ENCODE measurements at places on chromosomes 1 and 21. TPM values are rescaled to one million over a fixed set of nuclear protein-coding genes. Genes with fewer than 3 reads are reported as not detected.
A peak's percentile ranks its signal among the peaks of the same experiment; 100 is the strongest.

DNA sequence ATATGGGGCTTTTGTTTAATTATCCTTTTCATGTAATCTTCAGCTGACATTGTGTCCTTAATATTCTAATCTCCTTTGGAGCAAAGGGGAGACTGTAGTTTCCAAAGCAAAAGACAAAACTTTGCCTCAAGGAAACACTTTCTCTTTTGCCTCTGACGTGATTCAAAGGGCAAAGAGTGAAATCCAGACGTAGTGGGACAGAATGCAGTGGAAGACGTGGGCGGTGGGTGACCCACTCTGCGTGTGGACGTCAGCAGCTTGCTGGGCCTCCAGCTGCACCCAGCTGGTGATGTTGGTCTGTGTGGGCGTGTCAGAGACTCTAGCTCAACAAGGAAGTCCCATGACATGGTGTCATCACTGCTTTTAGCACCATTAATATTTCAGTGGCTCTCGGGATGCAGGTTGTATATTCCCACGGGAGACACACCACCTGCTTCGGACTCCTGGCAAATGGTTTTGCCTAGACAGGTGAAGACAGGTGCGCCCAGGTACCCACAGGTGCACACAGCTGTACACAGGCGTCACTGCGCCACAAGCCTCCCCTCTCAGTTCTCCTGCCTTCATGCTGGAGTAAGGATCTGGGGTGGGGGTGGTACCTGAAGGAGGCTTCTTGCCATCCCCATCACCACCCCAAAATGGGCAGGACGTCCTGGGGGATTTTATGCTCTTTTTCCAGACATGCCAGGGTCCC, 292.1 kb upstream of the VAMP3 start:
- no peak for DNase-seq

DNA sequence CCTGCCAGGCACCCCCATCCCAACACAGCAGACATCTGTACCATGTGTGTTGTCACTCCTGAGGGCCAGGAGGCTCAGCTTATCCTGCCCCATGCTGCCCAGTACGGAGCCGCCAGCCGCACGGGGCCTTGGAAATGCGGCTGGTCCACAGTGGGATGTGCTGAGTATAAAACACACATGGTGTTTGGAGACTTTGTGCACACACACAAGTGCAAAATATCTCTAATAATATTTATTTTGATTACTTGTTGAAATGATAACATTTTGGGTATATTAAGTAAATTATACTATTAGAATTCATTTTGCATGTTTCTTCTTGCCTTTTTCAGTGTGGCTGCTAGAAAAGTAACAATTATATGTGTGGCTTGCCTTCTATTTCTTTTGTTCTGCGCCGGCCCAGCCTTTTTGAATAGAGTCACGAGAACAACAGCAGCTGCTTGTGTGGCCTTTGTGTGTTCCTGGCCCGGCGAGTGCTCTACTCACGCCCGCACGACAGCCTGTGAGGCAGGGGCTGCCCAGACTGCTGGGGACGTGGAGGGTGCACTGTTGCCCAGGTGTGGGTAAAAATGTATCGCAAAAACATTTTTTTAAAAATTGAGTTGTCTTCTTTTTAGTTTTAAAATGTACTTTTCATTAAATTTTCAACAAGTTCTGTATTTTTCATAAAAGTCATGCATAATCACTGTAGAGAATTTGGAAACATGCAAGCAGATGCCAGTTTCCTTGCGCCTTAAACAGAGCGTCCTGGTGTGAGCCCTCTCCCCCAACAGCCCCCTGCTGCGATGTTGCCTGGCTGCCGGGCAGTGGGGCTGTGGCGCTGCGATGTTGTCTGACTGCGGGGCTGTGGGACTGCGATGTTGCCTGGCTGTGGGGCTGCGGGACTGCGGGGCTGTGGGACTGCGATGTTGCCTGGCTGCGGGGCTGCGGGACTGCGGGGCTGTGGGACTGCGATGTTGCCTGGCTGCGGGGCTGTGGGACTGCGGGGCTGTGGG, 35.5 kb downstream of the COQ8A start:
- no peak for DNase-seq

- DNase-seq: no peak
These were observed 8.0 kb upstream of the YBX1 start for GRCh38 chr1:42674214-42674613.

GRCh38 chr1:169091480-169091941, 15.0 kb upstream of the ATP1B1 start:
- DNase-seq: no peak

GRCh38 chr1:74396933-74397332, 115.5 kb downstream of the LRRC53 start:
- no peak for DNase-seq

GRCh38 chr1:244599937-244600350, 53.0 kb upstream of the DESI2 start:
- DNase-seq: peak; percentile 29

- no peak for DNase-seq
These were observed 2.5 kb downstream of the METTL13 start for GRCh38 chr1:171783816-171784530.

DNA sequence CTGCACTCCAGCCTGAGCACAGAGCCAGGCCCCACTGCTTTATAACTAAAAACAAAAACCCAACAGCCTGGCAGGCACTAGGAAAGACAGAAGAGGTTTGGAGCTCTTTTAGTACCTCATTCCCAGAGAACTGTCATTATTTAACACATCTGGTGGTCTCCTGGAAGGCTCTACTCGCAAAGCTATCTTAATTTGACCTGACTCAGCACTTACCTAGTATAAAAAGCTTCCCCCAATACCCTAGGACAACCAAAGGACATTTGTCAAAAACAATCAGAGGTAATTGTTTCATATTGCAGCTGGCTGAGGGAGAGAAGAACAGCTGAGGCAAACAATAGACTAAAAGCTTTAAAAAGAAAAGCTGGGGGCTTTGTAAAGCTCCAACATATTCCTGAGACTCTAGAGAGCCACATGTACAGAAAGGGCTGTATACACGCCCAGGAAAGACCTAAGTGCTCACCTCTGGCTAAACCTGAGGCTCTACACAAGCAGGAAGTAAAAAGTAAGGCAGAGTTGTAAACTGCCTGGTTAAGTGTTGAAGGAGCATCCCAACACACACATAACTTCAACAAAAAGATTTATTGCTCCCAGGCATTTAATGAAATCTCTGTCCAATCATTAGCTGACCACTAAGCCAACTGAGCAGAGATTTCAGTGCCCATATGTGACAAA, 25.0 kb downstream of the ZNF644 start:
- no peak for DNase-seq

DNA sequence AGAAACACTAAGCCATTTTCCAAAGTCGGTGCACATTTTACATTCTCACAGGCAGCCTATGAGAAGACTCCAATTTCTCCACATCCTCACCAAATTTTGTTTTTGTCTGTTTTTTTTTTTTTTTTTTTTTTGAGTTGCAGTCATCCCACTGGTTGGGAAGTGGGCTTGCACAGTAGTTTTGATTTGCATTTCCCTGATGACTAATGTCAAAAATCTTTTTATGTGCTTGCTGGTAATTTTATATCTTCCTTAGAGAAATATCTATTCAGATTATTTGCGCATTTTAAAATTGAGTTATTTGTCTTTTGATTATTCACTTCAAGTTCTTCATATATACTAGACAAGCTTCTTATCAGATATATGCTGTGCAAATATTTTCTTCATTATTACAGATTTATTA, 141.5 kb downstream of the USH2A start:
- DNase-seq: no peak

GRCh38 chr1:25774921-25775771, 24.8 kb upstream of the SELENON start:
- peak; percentile 30 for DNase-seq

GRCh38 chr1:223142795-223143536, at the start of gene TLR5:
TLR5 (minus strand) TSS chr1:223143248; CDS start chr1:223113031, 30,217 bp downstream.
- peak; percentile 87 for DNase-seq

- no peak for DNase-seq
These were observed 34.9 kb downstream of the CHML start for GRCh38 chr1:241605146-241605805.

DNA sequence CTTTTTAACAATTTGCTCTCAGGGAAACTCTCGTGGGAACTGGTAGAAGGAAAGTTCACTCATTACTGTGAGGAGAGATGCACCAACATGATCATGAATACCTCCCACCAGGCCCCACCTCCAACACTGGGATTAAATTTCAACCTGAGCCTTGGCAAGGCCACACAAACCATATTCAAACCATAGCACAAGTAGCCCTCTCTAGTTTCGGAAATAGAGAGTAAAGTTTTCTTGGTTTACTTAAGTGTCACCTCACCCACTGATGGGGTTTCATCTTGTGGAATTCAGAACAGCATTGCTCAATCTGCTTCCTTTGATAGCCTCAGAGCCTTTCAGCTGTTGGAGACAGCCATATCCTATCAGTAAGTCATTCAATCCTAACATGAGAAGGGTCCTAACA, 25.5 kb upstream of the CCSAP start:
- no peak for DNase-seq

DNA sequence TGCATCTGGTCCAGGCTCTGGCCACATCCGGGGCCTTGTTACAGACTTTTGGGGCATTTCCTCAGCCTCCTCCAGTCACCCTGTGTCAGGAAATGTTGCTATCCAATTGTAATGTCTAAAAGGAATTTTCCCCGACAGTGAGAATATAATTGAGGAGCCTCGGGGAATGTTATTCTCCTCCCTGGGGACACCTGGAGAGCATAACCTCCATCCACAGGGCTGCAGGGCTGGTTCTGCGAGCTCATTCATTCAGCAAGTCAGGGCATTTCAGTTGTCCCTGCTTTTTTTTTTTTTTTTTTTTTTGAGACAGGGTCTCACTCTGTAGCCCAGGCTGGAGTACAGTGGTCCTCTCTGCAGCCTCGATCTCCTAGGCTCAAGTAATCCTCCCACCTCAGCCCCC, 72.6 kb downstream of the MDM4 start:
- DNase-seq: no peak

DNA sequence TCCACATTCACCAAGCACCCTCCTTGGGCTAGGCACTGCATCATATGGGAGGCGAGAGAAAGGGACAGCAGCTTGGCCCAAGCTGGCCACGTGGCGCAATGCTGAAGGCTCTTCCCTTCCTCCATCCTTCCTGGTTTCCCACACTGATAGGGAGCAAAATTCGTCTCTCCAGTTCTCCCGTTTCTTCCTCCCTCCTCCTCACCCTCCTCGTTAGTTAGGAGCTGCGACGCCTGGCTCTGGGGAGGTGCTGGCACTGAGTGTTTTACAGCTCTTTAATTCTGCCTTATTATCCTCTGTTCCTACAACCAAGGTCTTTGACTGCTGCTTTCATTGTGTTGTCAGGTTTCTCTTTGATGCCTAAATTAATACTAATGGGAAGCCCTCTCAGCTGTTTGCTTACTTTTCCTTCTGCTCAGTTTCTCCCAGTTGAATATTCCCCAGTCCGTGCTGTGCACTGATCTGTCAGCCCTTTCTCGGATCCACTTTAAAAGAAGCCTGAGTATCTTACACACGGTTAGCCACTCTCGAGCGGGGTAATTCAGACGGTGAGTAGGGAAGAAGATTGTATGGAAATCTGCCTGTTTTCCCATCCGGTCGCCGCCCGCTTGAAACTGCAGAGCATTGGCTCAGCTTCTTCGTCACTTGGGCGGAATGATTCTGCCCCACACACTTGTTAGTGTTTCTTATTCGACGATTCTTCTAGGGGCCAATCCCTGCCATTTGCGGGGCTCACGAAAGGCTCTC, 56.2 kb upstream of the SMYD2 start:
- no peak for DNase-seq

DNA sequence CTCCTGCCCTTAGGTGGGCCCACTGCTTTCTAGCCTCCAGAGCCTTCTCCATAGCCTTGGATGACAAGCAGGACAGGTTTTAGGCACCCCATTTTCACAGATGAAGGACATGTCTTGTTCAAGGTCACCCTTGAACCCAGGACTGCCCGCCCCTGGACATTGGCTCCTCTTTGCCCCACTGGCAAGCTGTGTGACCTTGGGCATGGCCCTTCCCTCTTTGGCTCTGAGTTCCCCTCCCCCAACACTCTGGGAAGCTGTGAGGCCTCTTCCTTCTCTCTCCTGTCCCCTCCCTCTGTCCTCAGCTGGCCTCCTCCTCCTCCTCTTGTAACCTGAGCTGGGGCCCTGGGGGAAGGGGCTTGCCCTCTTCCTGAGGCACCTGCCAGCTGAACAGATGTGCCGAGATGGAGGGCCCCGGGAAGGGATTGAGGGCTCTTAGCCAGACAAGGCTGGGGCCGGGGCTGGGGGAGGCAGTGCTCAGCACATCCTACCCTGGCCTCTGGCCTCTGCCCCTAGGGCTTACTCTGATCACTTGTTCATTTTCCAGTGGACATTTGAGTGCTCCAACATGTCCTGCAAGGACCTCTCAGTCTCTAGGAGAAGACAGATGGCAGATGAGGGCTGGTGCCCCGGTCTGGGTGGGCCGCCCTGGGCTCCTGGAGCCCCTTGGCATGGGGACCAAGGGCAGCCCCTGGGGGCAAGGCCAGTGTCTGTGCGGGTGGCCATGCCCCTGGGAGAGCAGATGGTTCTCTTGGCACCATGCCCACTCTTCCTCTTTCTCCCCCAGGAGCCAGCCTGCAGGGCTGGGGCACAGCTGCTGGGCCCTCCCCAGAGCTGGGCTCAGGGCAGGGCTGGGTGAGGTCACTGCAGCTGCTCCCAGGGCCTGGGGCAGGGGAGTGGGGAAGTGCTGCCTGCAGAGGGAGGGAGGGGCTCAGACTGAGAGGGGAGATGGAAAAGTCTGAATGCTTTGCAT, 10.7 kb downstream of the FOXO6 start:
- no peak for DNase-seq

- DNase-seq: no peak
These were observed 262.1 kb downstream of the PTPRU start for GRCh38 chr1:29498126-29499103.

- DNase-seq: no peak
These were observed 23.9 kb downstream of the GPR161 start for GRCh38 chr1:168112673-168113305.

DNA sequence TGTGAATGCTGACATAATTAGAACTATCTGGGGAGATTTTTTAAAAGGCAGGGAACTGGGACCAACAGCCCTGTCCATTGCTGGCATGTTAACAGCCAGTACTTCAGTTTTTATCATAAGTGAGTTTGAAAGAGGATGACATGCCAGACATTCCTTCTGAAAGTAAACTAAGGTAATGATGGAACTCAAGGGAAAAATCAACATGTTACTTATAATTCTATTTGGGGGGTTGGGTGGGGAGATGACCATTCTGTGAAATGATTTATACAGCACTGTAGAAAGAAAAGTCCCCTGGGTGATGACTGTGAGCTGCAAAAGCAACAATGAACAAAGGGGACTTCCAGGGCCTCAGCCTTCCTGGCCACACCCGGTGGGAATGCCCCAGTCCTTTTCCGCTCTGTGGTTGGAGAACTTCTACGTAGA, 5.4 kb upstream of the LAMC2 start:
- peak; percentile 24 for DNase-seq

- no peak for DNase-seq
These were observed 571 bp downstream of the MARCKSL1 start for GRCh38 chr1:32335535-32335789.

The OVAAL gene
- not detected for total RNA-seq

The PLEKHA6 gene
- total RNA-seq: 0.47 TPM

The ST6GALNAC5 gene
- not detected for total RNA-seq

The S100A2 gene
- total RNA-seq: not detected

The CLCA1 gene
- not detected for total RNA-seq

The MAP10 gene
- total RNA-seq: 1.9 TPM

The NEXN gene
- total RNA-seq: 0.39 TPM

The SNAPIN gene
- total RNA-seq: 37.6 TPM

The LDLRAD1 gene
- not detected for total RNA-seq

The DFFB gene
- total RNA-seq: 20.7 TPM

The GPR157 gene
- 21.2 TPM for total RNA-seq
